ENCODE measurements at places on chromosomes 2 and 18. TPM values are rescaled to one million over a fixed set of nuclear protein-coding genes. Genes with fewer than 3 reads are reported as not detected.

The PSMD1 gene
- total RNA-seq: 119 TPM

The NFE2L2 gene
- total RNA-seq: 117 TPM

The GAL3ST2 gene
- total RNA-seq: 3.9 TPM

The FHL2 gene
- 109 TPM for total RNA-seq

The ST6GAL2 gene
- total RNA-seq: not detected

The TTN gene
- total RNA-seq: not detected

The LINC00305 gene
- not detected for total RNA-seq

The GCG gene
- total RNA-seq: not detected

- no peak for DNase-seq
Measured at GRCh38 chr2:75594596-75594995, 33.9 kb upstream of the EVA1A start.

DNA sequence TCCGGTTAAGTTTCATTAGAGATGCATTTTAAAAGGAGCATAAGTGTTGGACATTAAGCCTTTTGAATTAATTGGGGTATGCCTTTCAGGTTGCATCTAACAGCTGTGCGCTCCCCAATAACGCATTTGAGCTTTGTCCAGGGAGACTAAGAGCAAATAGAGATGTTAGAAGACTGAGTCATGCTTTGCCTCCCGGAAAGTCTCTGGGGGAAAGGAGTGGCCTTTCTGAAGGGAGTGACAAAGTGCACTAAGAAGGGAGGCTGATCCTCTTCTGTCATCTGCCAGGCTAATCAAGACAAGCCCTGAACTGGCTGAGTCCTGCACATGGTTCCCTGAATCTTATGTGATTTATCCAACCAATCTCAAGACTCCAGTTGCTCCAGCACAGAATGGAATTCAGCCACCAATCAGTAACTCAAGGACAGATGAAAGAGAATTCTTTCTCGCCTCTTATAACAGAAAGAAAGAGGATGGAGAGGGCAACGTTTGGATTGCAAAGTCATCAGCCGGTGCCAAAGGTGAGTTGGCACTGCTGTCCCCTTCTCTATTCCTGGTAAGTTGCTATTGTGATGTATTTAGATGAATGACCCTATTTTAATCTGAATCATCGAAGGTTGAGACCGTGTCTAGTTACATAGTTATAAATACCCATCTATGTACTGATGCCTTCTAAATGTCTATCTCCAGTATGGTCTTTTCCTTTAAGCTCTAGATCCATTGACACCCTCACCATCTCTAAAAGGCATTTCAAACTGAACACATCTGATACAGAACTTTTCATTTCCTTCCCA lies 12.1 kb downstream of the TTL start:
- peak; percentile 59 for DNase-seq

DNA sequence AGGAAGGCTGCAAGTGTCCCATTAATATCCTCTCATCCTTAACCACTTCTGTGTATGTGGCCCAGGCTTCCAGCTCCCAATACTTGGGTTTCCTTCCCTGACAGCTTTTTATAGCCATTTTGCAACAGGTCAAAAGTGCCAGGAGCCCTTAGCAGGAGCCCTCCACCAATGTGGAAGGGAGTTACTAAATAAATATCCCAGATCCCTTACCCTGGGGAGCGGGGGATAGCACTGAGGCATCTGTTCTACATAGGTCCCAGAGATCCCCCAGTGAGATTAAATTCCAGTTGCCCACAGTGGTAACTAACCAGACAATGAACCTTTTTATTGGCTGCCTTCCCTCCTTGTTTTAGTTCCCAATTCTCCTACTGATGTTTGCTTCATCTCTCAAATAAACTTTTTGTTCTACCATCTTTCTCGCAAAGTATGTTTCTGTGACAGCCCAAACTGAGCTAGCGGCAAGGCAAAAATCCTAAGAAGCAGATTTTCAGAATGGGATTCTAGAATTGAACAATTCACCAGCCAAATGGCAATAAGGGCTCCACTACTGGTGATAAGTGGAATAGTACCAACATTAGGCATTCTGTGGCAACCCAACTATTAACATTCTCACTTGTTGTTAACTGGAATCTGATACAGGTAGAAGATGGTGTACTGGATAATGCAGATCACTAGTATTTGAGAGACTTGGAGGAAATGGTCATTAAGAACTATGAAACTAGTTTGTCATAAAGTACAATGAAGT lies 83.9 kb upstream of the MAPRE2 start:
- peak; percentile 3 for DNase-seq

GRCh38 chr2:218262237-218262600 lies 1.4 kb downstream of the GPBAR1 start:
- no peak for DNase-seq

- DNase-seq: no peak
Measured at GRCh38 chr2:64250751-64251423, 106.7 kb upstream of the PELI1 start.

DNA sequence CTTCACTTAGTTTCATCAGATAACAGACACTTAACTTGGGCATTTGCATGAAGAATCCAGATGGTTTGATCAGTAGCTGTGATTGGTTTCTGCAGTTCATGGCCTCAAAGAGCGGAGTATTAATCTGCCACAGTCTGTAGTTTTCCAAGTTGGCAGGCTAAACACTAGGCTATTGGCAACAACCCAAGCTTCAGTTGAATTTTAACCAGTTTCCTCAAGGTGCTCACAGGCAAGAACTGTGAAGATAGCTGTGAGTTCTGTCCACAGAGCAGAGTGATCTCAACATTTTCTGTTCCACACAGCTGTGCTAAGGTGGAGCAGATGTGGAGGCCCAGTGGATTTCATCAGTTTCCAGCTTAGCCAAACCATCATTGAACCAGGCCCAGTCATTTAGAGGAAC lies 469.5 kb upstream of the LINC00305 start:
- DNase-seq: no peak

DNA sequence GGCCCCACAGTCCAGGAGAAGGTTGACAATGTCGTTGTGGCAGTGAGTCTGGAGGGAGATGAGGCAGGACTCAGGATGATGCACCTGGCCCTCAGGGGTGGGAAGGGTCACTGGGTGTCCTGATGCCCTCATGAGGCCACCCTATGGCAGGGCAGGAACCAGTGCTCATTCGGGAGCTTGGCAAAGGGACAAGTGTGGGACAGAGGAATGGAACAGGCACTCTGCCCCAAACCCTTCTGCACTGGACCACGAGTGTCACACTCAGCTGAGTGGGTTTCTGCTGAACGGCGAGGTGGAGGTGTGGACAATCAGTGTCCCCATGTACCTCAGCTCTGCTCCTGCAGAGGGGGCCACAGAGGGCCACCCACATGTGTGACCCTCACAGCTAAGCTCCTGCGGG lies 32.0 kb downstream of the ANKMY1 start:
- no peak for DNase-seq

GRCh38 chr2:195662138-195662537 lies 5.1 kb downstream of the SLC39A10 start:
- DNase-seq: no peak

DNA sequence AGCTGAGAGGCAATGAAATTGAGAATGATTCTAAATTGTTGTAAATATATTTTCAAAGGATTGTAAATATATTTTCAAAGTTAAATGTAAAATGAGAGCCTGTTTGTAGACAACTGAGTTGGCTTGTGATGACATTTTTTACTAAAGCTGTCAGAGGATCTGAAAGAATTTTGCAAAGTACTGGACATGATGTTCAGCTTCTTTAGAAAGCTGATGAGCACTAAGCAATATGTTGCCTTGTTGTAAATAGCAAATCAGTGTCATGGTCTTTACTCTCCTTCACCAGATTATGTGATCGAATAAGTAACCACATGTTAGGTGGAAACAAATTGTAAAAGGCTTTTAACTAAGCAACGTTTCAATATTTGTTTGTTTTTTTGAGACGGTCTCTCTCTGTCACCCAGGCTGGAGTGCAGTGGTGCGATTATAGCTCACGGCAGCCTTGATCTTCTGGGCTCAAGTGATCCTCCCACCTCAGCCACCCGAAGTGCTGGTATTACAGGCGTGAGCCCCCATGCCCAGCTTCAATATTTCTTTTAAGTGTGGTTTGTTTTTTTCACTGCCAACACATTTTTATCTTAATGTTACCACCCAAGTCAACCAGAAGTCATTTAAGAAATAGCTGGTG lies 44.0 kb downstream of the E2F6 start:
- DNase-seq: no peak

DNA sequence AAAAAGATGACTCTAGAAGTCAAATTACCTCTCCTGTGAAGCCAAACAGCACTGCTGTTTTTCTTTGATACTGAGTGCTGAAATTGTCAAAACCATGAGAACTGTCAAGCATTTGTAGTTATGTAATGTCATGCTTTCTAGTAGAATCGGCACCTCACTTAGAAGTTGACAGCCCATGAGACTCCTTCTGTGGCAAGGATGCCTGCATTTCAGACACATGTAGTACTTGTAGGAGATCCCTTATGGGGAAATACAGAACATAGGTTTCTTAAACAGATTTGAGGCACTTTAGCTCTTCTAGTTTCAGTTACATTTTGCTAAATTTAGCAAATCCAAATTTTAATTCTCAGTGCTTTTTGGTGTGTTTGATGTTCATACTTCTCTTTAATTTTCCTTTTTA lies 15.7 kb downstream of the ZNF407 start:
- DNase-seq: no peak

Measured in PC-9 (cell line).